ENCODE measurements at places on chromosomes 7 and 10.

DNA sequence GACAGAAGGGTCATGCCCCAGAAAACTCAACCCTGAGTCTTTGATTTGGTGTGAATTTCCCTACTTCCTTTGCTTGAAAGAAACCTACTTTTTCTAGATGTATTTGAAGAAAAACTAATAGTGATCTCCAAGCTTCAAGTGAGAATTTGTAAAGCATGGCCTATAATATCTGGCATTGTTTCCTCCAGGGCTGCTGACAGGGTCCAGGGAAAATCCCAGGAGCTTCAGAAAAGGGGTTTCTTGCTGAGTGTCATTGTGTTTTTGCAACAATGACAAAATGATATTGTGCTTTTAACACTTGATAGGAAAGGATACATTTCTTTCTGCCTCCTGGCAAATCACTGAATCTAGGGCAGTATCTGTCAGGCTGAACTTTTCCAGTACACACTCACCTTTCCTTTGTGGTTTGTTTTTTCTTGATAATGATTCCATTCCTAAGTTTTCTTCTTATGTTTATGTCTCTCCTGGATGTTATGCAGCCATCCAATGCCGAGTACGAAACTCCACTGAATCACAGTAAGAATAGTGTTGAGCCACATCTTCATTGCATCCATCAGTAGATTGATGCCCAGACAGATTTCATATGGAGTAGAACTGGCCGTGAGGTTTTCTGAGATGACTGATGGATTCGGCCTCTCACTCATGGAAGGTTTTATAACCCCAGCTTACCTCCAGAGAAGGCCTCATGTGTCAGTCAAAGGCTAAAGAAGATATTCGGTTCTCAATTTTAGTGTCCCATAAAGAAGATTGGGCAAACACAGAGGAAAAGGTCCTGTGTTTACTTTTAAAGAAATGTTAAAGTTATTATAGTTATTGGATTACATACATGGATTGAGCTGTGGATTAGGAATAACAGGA lies 76.9 kb upstream of the STEAP1B start:
- DNase-seq = no peak

DNA sequence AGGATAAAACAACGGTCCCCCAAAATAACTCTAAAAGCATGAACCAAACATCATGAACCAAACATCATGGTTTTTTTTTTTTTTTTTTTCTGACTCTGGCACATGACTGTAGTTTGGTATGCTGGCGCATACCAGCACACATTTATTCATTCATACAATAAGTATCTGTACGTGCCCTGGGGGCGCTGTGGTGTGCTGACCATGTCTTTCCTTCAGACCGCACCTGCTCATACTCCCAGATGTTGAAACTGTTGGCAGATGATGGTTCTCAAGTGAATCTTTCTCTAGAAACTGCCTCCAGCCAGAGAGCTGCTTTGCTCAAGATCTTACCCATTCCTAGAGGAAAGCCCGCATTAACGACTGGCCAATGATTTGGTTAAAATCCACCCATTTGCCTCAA lies 114.7 kb upstream of the ANKRD30A start:
- no peak for DNase-seq

GRCh38 chr10:4121502-4122380 lies 336.7 kb upstream of the KLF6 start:
- no peak for DNase-seq

GRCh38 chr10:112678581-112678980 lies 231.6 kb downstream of the VTI1A start:
- no peak for DNase-seq

- no peak for DNase-seq
These were observed 104.1 kb upstream of the AFAP1L2 start for GRCh38 chr10:114508376-114508775.

Data from GM06990 (cell line).